ENCODE measurements at places on chromosomes 4 and X.

DNA sequence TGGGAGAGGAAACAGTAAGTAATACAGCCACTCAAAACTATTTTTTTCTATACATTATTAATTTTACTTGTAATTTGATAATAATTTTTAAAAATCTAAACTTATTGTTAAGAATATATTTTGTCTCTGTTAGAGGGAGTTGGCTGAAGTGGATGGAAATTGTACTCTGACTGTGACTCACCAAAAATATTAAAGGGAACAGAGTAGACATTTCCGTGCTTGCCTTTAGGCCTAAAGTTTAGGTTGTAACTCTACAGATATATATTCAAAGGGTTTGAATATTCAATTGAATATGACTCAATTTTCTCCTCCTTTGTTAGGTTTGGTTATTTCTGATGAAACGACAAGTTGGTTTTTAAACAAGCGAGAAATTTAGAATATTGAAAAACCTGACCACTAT lies 128.3 kb upstream of the PITX2 start:
- DNase-seq = no peak

GRCh38 chr4:172095161-172095560 lies 282.0 kb downstream of the GALNTL6 start:
- no peak for DNase-seq

GRCh38 chrX:68829582-68830418 lies 979 bp downstream of the EFNB1 start:
- DNase-seq = no peak

- no peak for DNase-seq
Measured at GRCh38 chrX:2828959-2829411, 255 bp downstream of the GYG2 start.

- no peak for DNase-seq
Measured at GRCh38 chrX:38806875-38807621, 5.8 kb downstream of the MID1IP1 start.

GRCh38 chr4:100631281-100631968 lies 113.6 kb upstream of the EMCN start:
- DNase-seq = no peak

GRCh38 chr4:1349359-1350168 lies 2.6 kb downstream of the UVSSA start:
- DNase-seq = no peak

DNA sequence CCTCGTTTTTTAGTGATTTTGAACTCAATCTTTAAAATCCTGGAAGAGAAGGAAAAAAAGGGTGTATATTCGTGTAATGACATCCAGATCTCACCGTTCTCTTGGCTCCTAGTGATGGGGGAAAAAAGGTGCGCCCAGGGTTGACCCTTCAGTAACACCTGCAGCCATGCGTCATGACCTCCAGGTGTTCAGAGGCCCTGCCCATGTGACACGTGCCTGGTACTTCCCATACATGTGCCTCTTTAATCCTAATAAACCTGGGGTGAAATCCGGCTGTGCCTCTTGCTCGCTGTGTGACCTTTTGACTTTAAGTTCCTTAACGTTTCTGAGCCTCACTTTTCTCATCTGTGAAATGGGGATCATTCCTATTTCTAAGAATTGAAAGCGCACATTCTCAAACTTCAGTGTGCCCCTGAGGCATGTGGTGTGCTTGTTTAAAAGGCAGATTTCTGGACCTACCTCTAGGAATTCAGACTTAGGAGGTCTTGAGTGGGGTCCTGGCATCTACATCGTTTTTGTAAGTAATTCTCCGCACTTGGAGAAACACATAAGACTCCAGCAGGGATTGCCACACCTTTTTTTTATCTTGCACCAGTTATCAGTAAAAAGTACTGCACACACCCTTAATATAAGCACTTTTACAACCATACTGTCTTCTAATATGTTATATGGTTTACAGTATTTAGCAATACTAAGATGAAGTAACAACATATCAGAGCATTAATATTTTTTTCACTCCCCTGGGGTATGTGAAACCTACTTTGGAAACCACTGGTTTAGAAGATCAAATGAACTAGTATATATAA lies 90.1 kb downstream of the RELL1 start:
- DNase-seq = no peak

DNA sequence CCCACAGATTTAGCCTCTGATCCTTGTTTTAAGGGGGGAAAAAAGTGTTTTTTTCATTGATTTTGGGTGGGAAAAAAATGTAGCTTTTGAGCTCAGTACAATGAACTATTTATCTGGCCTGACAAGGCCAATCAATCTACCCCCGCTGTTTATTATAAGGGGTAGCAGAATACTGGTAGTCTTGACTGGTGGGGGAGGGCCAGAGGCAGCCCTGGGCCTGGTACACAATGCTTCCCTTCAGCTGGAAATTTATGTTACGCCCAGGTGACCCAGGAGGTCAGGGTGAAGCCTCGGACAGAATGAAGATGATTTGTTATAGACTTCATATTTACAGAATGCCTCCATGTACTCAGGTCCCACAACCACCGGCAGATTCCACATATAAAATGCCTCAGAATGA lies 143.2 kb downstream of the SH3KBP1 start:
- no peak for DNase-seq

DNA sequence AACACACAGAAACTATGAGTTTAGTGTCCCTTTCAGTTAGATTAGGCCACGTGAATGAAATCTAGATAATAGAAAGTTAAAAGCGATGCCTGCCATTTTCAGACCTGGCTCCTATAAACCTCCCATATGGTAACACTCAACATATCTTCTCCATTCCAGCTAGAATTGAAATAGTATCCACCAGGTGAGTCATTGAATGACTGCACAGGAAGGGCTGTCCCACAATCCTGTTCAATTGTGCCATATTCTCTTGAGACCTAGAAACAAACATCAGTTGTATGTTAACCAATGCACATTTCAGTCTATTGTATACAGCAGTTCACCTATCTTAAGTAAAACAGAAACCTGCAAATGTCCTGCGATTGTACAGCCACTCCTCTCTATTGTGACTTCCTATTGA lies 659.3 kb upstream of the SLIT2 start:
- no peak for DNase-seq

DNA sequence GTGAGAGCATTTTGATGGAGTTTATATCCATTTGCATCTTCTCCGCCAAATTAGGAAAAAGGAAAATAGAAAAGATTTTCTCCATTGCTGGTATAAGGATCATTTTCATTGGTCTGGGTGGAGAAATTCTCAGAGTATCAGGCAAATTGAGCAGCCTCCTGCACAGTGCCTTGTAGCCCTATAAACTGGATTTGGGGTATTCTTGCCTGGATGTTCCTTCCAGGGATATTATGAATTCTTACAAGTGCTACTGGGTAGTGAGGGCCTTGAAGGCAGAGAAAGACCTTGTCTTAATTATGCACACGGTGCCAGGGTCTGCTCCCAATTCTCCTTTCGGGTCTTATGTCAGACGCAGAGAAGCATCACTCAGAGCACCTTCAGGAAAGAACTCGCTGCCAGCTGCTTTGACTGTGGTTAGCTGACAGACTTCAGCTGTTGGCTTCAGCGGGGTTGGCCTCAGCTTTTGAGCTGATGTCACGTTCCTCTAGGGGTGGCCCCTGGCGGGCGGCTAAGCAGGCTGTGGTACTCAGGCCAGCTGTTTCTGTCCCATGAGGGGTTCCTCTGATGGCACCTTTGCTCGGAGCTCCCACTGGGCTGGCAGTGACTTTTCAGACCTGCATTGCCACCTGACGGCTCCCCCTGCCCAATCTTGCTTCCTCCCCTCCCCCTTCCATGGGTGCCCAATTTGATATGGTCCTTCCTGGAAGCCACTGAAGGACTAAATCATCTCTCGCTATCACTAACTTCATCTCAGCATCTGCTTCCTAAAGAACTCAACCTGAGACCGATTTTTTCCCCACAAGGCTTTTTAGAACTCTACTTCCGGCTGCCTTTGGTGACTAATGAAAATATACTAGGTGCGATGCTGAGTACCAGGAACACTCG lies 519.5 kb downstream of the BCOR start:
- DNase-seq = peak; percentile 20

GRCh38 chr4:185849664-185850550 lies 37.9 kb upstream of the SORBS2 start:
- DNase-seq = peak; percentile 50

DNA sequence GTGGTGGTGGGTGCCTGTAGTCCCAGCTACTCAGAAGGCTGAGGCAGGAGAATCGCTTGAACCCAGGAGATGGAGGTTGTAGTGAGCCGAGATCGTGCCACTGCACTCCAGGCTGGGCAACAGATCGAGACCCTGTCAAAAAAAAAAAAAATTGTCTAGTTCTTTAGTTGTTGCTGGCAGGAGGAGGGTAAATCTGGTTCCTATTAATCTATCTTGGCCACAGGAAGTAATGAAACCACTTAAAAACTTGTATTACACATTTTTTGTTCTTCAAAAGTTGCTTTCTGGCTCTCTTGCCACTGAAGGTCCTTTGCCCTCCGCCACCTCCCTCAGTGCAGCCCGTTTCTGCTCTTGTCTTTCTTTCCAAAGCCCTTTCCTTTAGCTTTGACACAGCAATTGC lies 102.9 kb upstream of the ARSJ start:
- DNase-seq = no peak

DNA sequence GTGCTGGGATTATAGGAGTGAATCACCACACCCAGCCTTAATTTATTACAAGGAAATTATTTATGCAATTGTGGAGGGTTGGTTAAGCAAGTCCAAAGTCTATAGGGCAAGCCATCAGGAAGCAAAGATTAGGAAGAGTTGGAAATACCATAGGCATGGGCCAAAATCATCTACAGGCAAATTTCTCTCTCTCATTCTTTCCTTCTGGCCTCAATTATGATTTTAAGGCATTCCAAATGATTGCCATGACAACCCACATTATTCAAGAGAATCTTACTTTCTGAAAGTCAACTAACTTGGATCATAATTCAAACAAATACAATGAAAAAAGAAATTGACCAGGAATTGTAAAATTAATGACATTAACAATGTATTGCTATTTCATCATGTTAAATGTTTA lies 400.8 kb downstream of the GPM6A start:
- no peak for DNase-seq

- no peak for DNase-seq
Measured at GRCh38 chr4:73037057-73037456, 32.5 kb downstream of the COX18 start.

DNA sequence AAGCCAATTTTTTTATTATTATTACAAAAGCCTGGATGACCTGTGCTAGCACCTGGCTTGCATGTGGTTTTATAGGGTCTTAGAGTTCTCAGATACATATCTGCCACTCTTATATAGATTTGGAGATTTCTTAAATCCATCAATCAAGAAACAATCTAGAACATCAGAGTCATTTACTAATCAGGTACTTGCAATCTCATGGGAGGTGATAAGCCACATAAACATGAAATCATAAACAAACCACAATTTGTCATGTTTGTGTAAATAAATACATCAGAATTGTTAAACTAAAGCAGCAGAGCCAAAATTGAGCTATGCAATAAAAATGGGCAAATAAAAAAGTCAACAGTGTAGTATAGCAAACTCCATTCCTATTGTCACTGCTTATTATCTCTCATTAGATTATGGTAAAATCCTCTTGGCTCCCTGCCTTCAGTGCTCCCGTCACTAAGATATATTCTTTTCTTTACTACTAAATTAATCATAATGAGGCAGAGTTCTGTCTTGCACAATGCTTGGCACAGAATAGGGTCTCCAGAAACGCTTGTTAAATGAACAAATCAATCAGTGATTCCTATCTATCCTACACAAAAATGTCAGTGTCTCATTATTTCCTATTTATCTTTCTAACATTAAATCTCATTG lies 108.7 kb upstream of the TTC29 start:
- DNase-seq = no peak

GRCh38 chrX:151762802-151763201 lies 28.3 kb downstream of the CNGA2 start:
- DNase-seq = no peak

DNA sequence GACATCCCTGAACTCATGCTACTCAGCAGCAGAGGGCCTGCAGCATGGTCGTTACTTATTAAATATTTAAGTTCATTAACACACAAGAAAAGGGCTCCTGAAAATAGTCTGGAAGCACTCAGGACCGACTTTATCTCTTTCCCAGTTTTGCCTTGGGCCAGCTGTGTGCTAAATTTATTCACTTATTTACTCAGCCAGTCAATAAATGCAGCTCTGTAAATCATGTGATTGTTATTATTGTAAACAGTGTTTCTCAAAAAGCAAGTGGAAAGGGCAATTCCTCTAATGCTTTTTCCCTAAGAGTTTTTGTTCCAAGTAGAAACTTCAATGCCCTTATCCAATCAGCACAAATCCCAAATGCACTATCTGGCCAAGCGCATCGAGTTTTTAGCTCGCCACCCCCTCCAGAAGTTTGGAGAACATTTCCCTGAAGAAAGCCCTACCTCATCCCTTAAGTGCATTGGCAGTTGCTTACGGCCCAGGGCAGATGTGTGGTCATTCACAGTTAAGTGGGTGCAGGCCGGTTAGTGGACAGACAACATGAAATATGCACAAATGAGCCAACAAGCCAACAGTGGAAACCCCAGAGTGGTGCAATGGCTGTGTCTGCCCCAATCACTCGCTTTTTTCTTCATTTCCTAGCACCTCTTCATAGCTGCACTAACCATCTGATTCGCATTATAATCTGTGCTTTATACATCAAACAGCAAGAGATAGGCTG lies 125.8 kb downstream of the SMIM20 start:
- DNase-seq = peak; percentile 49

DNA sequence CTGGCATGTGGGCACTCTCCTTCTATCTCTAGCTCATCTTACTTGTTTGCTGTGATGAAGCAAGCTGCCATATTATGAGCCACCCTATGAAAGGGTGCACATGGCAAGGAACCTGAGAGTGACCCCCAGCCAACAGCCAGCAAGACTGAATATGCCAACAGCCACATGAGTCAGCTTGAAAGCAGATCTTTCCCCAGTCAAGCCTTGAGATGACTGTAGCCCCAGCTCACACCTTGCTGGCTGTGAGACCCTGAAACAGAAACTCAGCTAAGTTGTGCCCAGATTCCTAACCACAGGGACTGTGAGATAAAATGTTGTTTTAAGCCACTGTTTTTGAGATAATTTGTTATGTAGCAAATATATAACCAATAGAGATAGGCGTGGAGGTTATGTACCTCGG lies 36.2 kb downstream of the KDM5C start:
- DNase-seq = no peak

GRCh38 chrX:143095816-143096215 lies 70.1 kb downstream of the SPANXN4 start:
- DNase-seq = no peak

GRCh38 chr4:174211622-174212044 lies 71.8 kb downstream of the FBXO8 start:
- DNase-seq = no peak

DNA sequence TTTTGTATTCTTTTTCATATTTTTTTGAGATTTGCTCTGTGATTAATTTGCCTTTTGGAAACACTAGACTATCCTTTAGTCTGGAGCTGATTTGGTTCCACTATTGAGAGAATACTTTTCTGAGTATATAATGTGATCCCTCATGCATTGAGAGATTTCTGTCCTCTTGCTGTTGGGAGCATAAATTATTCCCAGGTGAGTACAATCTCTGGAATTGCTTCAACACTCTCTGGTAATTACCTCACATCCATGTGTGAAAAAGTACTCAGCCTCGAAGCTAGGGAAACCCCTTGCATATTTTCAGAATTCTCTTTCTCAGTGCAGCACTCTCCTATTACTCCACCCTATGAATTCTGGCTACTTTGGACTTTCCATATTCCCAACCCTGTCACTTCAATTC lies 550.0 kb downstream of the RAPGEF2 start:
- no peak for DNase-seq

- no peak for DNase-seq
Measured at GRCh38 chr4:55296096-55296495, 49.9 kb upstream of the SRD5A3 start.

Data from tibial artery (tissue), 4 donors.